ENCODE measurements at places on chromosomes 6 and 20.

DNA sequence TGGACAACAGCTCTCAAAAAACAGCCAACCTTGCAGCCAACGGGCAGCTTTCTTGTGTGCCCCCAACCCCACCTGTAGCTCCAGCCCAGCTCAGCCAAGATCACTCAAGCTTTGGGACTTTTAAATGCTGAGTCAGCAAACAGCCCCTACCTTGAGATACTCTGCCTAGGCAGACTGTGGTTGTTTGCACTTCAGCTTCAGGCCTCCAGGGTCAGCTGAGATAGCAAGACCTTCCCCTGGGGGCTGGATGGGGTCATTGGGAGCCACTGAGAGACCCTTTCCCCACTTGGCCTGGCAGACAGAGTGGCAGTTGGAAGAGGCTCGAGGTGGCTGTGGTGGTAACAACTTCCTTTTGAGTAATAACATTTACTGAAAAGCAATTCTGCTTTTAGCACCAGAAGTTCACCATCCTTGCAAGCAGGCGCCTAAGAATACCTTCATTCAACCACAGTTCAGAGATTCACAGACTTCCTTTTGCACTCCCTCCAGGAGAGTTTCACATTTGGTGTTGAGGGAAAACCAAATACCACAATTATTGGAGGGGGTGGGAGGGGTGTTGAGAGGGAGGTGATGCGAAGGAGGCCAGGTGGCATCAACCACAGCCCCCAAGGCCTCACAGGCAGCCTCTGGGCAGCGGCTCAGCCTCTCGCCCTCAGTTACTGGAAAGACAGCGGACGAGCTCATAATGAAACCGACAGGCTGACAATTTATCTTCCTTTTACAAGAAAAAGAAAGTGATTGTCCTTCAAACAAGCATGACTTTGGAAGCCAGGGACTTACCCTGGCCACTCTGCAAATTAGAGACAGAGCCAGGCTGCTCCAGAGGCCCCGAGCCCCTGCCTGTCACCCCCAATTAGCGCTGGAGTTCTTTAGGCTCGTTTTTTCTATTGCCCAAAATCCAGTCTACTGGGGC lies 148.1 kb downstream of the CEBPB start:
- DNase-seq: peak; percentile 89

DNA sequence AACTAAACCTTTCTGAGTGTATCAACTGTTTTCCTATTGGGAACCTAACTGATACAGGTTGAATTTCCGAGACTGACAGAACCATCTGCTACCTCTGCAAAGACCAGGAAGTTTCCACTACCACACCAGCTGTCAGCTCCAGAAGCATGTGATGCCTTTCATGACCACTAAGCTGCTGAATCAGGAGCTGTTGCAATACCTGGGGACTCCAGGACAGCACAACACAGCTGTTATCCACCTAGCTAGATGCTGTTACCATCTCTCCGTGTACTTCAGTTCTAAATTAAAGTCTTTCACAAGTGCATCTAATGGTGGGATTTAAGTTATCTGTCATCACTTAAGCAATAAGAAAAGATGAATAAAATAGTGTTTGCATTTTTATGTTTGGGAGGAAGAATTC lies 158.2 kb upstream of the IMPG1 start:
- DNase-seq: peak; percentile 23

GRCh38 chr6:167930295-167930694 lies 67.2 kb upstream of the KIF25 start:
- DNase-seq: no peak

DNA sequence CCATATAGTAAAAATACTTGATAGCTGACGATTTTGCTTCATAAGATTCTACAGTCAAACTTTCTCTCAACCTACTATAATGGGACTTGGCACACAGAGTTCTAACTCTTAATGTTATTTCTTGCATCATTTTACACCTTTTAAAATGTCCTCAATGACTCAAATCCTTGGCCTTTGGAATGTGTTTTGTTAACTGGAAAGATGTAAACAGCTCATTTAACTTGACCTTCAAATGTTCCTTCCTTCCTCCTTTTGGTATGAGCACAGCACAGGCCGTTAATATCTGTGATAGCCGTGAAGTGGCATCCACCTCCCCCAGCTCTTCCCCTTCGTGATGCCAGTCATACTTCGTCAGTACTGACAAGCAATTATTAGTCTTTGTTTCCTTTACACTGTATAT lies 972.0 kb upstream of the CITED2 start:
- no peak for DNase-seq
